Activated CD4-positive, CD25-positive, alpha-beta regulatory T cell (primary cell): ENCODE measurements at places on chromosomes 11 and 22.

DNA sequence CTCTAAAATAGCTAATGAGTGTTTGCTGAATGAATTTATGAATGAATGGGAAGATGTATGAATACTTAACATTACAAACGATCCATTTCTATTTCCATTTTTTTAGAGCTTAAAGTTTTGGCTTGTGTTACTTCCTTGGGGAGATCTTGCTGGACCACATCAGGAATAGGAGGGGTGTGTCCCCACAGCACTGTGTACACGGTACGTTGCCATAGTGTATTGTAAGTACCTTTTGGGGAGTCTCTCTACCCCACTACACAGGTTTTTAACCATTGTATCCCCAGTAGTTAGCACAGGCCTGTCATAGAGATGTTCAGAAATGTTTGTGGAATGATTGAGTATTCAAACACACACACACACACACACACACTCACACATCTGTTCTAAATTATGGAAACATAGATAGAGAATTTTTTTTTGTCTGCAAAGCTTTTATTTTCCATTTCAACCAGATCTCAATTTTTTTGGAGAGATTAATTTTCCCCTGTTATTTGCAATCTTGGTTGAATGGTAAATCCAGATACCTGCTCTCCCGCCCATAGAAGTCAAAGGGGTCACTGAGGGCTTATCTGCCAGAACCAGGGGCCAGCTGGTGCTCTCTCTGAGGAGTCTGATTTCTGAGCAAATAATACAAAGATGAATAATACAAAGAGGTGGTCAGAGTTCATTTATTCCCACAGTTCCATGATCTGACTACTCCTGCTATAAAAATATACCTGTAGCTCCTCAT, 471.0 kb downstream of the INSC start:
- no peak for DNase-seq

- no peak for DNase-seq
Observed at GRCh38 chr22:16776080-16776479, 49.1 kb downstream of the XKR3 start.

DNA sequence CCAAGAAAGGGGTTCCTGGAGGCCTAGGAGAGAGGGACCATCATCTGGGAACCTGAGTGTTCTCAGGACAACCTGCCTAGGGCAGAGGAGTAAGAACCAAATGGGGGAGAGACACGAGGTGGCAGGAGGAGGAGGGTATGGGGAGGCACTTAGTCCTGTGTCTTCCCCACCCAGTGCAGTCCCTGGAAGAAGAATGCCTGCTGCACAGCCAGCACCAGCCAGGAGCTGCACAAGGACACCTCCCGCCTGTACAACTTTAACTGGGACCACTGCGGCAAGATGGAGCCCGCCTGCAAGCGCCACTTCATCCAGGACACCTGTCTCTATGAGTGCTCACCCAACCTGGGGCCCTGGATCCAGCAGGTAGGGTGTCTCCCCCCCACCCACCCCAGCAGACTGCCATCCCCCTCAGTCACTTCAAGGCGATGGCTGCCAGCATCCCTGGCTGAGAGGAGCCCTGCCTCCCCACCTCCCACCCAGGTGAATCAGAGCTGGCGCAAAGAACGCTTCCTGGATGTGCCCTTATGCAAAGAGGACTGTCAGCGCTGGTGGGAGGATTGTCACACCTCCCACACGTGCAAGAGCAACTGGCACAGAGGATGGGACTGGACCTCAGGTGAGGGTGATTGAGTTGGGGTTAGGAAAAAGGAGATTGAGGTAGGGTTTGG, 3.7 kb upstream of the INPPL1 start:
- DNase-seq: no peak

DNA sequence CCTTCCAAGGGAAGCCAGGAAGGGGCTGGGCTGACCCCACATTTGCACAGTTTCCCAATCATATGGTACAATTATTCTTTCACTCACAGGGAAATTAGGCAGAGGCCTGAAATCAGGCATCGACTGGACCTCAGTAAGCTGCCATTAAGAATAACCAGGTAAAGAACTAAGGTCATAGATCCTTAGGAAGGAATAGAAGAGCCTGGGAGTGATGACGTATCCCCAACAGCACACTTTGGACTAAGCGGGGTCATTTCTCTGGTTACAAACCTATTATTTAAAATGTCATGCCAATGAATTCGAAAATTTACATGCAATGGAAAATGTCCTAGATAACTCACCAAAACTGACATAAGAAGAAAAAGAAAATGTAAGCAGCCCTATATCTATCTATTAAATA, 118.2 kb downstream of the BRD1 start:
- DNase-seq: no peak

- no peak for DNase-seq
Observed at GRCh38 chr11:113574171-113574570, 99.0 kb upstream of the DRD2 start.

DNA sequence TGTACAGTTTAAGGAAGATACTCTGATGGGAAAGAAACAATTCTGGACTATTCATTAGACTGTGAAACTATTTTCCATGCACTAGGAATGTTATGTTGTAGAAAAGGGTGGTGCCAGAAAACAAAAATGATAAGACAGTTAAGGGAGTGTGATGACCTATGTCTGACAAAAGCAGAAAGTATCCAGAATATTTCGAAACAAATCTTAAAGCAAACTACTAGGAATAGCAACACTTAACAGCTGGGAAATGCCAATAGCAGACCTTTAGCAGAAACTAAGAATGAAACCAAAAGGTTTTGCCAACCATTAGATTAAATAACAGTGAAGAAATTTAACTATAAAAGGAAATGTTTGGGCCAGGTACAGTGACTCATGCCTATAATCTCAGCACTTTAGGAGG, 3.3 kb upstream of the ARHGAP20 start:
- no peak for DNase-seq

GRCh38 chr11:72493426-72494108, 59.2 kb upstream of the CLPB start:
- no peak for DNase-seq

- no peak for DNase-seq
Observed at GRCh38 chr11:13168271-13168670, 109.3 kb upstream of the BMAL1 start.

GRCh38 chr11:72546866-72547265, 112.5 kb upstream of the CLPB start:
- DNase-seq: no peak
